ENCODE measurements at places on chromosomes 13 and 19.

- DNase-seq: no peak
Observed at GRCh38 chr19:17942181-17942580, 9.4 kb downstream of the CCDC124 start.

GRCh38 chr19:5664515-5664914 lies 15.8 kb downstream of the MICOS13 start:
- no peak for DNase-seq

GRCh38 chr19:31350693-31351055 lies 1.4 kb upstream of the TSHZ3 start:
- peak; percentile 51 for DNase-seq

- no peak for DNase-seq
Observed at GRCh38 chr13:42405665-42406390, 133.9 kb downstream of the AKAP11 start.

DNA sequence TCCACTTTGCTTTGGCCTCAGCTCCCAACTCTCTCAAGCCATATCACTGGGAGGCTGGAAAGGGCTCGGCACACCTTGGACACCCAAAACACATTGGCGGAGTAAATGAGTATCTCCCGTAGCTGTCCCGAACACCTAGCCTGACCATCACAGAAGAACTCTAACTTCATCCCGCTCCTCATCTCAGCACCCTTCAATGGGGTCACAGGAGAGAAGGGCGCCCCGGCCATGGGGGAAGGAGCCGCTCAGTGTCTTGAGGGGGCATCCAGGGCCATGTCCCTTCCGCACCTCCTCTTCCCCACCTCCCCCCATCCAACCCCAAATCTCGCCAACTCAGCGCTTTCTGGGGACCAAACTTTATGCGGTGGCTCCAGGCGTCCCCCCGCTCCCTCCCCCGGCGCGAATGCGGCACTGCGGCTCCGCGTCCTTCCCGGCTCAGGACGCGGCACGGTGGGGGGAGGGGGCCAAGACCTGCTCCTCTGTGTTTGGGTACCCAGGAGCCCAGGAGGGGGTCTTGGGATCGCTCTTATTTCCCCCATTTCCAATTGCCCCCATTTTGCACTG lies 3.0 kb downstream of the KCNC3 start:
- DNase-seq: no peak

- DNase-seq: no peak
Observed at GRCh38 chr13:33132644-33133440, 116.6 kb downstream of the KL start.

- peak; percentile 79 for DNase-seq
Observed at GRCh38 chr19:31338069-31338776, 11.0 kb downstream of the TSHZ3 start.

- DNase-seq: no peak
Observed at GRCh38 chr19:16955161-16955560, 66.4 kb downstream of the F2RL3 start.

DNA sequence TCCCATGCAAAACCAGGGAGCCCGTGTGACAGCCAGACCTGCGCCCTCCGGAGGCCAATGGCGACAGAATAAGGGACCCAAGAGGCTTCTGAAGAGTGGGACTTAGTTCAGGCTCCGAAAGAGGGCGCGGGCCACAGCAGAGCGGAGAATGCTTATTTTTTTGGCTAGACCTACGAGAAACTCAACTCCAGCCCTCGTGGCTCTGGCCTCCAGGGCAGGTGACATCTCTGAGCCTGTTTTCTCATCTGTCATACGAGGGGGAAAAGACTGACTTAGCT lies 23.0 kb downstream of the DPP9 start:
- DNase-seq: peak; percentile 31

DNA sequence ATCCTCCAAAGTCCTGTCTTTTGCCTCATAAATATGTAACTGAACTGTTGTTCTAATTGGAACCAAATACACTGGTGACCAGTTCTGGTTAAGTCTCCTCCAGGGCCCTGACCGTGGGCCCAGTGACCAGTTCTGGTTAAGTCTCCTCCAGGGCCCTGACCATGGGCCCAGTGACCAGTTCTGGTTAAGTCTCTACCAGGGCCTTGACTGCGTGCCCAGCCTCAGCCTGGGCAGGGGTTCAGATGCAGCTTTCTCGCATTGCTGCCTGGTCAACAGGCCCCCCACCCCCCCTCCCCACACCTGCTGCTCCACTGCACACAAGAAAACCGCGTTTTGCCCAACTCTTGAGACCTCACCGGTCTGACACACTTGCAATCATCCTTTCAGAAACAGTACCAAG lies 3.8 kb upstream of the GRTP1 start:
- no peak for DNase-seq

DNA sequence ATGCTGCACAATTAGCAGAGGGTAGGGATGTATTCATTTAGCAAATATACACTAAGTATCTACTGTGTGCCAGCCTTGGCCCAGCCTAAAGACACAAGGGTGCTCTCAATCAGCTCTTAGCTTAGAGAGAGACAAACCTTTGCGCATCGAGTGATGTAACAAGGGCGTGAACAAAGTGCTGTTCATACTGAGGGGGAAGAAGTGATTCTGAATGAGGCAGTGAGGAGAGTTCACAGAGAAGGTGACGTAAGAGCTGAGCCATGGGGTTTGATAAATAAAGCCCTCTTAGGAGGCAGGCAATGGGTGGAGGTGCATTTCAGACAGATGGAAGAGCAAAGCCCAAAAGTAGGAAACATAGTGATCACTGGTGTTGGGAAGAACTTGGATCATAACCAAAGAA lies 68.5 kb downstream of the FLT1 start:
- no peak for DNase-seq

DNA sequence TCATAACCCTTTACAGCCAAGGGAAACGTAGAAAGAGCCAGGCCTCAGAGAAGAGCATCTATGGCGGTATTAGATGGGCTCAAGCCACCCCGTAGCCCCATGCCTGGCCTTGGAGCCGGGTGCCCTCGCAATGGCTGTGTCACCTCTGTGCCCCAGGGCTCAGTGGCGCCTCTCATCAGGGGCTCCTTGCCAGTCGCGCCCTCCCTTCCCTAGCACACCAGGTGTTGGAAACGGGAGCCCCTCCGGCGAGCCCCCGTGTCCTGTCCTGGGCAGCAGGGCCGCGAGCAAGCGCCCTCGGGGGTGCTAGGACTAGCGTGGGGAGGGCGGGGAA lies 453 bp downstream of the ZNF256 start:
- DNase-seq: no peak

DNA sequence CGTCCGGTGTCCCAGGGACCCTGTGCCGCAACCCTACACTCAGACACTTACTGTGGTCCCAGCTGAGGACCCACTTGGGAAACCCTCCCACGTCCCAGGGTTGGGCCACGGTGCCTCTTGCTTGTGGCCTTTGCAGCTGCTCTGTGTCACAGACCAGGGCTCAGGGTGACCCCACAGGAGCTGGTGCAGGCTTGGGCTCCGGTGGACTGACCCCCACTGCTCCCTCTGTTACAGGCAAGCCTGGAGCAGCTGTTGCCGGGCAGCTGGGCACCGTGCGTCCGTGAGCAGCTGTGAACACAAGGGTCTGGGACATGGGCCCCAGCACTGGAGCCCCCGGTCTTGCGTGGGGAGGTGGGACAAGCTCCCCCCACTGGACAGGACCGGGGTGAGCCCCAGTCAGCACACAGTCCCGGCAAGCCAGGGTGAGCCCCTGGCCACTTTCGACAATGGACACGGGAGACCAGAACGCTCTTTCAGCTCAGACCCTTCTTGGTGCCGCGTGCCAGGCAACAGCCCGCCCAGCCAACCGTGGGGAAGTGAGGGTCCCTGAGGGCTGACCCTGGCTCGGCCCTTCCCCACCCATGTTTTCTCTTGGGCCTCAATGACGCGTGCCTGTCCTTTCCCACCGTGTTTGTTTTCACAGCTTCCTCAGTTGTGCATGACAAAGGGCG lies 65.7 kb upstream of the C13orf46 start:
- DNase-seq: no peak

- no peak for DNase-seq
Observed at GRCh38 chr13:60662595-60662994, 265.6 kb downstream of the TDRD3 start.

GRCh38 chr13:88761145-88761544 lies 1090.0 kb downstream of the SLITRK5 start:
- DNase-seq: no peak

GRCh38 chr13:94419304-94419924 lies 60.1 kb downstream of the DCT start:
- no peak for DNase-seq

GRCh38 chr13:50358231-50359040 lies 343.2 kb downstream of the KCNRG start:
- no peak for DNase-seq

- DNase-seq: no peak
Observed at GRCh38 chr13:46320406-46320805, 66.6 kb downstream of the RUBCNL start.

DNA sequence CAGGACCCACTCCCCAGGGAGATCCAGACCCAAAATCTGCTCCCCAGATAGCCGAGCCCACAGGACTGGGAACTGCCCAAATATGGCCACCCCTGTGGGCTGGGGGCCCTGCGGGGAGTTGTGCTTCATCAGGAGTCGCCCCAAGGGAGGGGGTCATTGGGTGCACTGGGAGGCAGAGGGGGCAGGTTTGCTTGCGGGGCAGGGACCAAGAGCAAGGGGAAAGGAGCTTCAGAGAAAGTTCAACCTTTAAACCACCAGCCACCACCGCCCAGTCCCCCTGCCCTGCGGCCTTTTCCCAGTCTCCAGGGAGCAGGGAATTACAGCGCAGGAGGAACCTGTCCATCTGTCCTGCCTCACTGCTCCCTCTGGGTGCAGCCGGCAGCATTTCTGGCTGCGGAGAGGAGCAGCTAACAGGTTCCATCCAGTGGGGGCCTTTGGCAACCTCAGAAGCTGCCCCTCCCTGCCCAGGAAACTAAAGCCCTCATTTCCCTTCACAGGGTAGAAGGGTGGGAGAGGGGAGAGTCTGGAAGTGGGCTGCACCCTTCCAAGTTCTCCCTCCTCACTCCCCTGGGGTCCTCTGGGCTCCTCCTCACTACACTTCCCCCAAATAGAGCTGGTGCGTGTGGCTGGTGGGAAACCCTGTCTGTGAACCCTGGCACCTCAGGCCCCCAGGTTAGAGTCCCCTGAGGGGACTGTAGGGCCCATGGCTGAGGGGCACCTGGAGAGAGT lies 13.8 kb upstream of the ASF1B start:
- no peak for DNase-seq

GRCh38 chr19:1850809-1851653 lies 2.7 kb upstream of the REXO1 start:
- DNase-seq: no peak

Measured in WTC11 (cell line).